ENCODE measurements at places on chromosomes 6 and 20.

- no peak overlapping the region for H3K4me3 ChIP-seq
- DNase-seq: no peak
- H3K27me3 ChIP-seq: no peaks in the 10 kb centered on the region
- H3K36me3 ChIP-seq: peaks cover 3% of the 10 kb centered on the region
- no peaks in the 10 kb centered on the region for H3K4me1 ChIP-seq
- H3K27ac ChIP-seq: no peak overlapping the region
Measured at GRCh38 chr6:41561416-41561815, 15.2 kb downstream of the FOXP4 start.

- H3K4me1 ChIP-seq: no peaks in the 10 kb centered on the region
- H3K27me3 ChIP-seq: no peaks in the 10 kb centered on the region
- H3K4me3 ChIP-seq: no peak overlapping the region
- H3K27ac ChIP-seq: no peak overlapping the region
- H3K36me3 ChIP-seq: no peaks in the 10 kb centered on the region
- no peak for DNase-seq
Measured at GRCh38 chr6:98530732-98531131, 303.6 kb upstream of the POU3F2 start.

DNA sequence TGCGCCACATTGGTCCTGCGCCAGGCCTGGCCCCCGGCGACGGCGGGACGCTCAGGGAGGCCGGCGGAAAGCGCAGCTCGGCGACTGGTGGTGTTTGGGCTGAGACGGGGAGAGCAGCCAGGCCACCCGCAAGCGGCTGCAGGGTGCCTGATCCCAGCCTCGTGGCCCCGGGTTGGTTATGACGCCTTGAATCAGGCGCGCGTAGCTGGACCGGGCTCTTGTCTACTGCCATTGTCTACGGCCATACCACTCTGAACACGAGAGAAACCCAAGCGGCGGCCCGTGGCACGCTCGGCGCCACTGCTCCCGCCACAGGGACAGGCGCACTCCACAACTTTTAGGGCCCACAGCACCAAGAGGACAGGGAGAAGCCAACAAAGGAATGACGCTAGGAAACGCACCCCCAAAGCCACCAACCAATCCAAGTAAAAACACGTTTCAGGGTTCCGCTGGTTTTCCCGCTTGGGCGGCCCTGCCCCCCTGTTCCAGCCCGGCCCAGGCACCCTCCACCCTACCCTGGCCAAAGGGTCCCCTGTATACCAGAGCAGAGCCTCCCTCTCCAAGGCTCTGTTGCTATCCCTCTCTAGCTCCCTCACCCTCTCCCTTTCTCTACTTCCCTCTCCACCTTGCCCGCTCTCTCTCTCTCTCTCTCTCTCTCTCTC lies 1849.3 kb upstream of the DEFB115 start:
- no peaks in the 10 kb centered on the region for H3K36me3 ChIP-seq
- H3K4me1 ChIP-seq: no peaks in the 10 kb centered on the region
- peaks cover 51% of the 10 kb centered on the region for H3K27me3 ChIP-seq
- no peak overlapping the region for H3K4me3 ChIP-seq
- DNase-seq: no peak
- no peak overlapping the region for H3K27ac ChIP-seq

DNA sequence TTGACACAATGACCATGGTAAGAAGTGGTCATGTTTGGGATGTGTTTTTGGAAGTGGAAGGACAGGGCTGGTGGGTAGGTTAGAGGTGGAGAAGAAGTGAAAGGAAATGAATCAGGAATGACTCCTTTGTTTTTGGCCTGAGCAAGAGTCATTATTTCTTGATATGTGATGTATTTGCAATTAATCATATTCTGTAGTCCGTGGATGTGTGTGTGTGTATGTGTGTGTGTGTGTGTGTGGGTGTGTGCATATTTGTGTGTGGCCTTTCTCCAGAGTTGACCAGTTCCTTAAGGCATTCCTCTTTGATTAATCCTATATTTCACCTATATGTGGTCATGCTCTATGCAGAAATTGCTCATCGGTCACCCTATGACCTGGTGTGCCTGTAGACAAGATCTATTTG lies 130.7 kb downstream of the UTRN start:
- no peak overlapping the region for H3K27ac ChIP-seq
- DNase-seq: no peak
- H3K27me3 ChIP-seq: no peaks in the 10 kb centered on the region
- peaks cover 9% of the 10 kb centered on the region for H3K4me1 ChIP-seq
- H3K36me3 ChIP-seq: no peaks in the 10 kb centered on the region
- H3K4me3 ChIP-seq: no peak overlapping the region
